HT1080 (cell line): ENCODE measurements at places on chromosomes 12 and 14.

GRCh38 chr14:90820958-90821357, 4.7 kb upstream of the TTC7B start:
- DNase-seq = peak; percentile 85

DNA sequence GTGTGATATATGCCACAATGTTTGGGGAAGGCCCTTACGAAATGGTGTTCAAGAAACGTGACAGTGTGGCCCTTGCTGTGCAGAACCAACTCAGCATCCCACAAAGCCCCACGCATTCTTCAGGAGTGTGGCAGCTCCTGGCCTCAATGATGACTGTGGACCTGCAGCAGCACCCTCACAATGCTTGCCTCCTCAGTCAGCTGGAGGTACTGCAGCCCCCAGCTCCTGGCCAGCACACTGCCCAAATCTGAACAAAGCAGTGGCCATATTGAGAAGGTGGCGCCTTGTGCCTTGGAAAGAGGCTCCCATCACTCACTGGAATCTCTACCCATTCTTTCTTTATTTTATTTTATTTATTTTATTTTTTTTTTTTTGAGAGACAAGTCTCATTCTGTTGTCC, 10.4 kb downstream of the POLE2 start:
- DNase-seq = no peak

- no peak for DNase-seq
These were observed 13.3 kb downstream of the CPM start for GRCh38 chr12:68919581-68920239.

DNA sequence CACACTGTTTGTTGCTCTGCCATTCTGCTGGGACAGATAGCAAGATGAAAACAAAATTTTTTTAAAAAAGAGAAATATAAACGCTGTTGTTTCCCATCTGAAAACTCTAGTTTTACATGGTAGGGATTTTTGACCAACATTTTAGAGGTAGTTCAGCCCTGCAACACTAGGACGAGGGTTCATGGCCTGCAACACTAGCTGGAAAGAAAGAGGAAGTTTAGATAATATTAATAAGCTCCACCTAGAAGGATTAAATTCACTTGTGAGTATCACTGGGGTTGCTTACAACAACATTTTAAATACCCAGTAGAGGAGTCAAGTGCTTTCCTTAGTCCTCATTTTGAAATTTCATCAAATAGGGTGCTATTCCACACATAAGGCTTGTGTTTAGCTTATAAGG, 68.2 kb downstream of the SRGAP1 start:
- no peak for DNase-seq

- DNase-seq = no peak
These were observed 17.3 kb downstream of the KITLG start for GRCh38 chr12:88562846-88563582.

DNA sequence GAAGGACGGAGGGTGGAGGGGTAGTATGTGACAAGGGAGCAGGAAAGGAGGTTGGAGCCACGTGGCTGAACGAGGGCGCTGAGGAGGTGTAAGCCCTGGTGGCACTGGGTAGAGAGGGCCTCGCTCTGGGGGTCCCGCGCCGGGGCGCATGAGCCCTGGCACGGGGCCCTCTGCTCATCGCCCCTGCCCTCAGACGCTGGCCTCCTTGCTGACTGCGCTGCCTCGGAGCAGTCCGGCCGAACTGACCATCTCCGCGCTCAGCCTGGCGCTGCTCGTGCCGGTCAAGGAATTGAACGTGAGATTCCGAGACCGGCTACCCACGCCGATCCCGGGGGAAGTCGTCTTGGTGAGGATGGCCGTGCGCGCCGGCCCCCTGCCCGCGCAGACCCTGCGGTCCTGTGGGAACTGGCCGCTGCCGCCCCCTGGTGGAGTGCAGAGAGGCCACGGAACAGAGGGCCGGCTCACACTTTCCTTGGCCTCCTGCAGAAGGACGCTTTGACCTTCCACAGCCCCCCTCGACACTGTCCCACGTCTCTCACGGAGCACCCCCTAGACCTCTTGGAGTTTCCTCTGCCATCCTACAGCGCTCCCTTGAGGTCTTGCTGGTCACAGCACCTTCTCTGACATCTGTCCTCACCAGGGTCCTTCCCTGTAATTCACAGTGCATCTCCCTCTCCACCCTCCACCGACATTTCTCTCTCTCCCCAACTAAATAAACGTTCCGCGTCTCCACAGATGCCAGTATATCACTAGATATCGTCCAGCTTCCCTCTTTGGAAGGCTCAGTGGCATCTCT, 10.5 kb downstream of the ARHGEF25 start:
- DNase-seq = no peak

- DNase-seq = no peak
These were observed 53.4 kb downstream of the RPH3A start for GRCh38 chr12:112844814-112845565.

- DNase-seq = peak; percentile 30
These were observed 117.6 kb upstream of the GARIN6 start for GRCh38 chr12:99529966-99530365.

DNA sequence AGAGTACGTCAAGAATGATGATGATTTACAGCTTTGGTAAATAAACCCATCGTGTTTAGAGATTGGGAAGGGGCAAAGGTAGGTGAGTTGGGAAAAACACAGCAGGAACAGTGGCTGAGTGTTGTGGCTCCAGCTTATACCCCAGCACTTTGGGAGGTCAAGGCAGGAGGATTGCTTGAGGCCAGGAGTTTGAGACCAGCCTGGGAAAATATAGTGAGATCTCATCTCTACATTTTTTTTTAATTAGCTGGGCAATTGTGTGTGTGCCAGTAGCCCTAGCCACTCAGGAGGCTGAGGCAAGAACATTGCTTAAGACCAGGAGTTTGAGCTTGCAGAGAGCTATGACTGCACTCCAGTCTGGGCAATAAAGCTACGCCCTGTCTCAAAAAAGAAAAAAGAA, 77.1 kb downstream of the RASSF9 start:
- DNase-seq = no peak

GRCh38 chr12:109452489-109452888, 24.6 kb downstream of the KCTD10 start:
- no peak for DNase-seq
